ENCODE measurements at places on chromosomes 2 and 18.

GRCh38 chr2:2691419-2691818 is 360.3 kb upstream of the MYT1L start:
- no peak for DNase-seq

DNA sequence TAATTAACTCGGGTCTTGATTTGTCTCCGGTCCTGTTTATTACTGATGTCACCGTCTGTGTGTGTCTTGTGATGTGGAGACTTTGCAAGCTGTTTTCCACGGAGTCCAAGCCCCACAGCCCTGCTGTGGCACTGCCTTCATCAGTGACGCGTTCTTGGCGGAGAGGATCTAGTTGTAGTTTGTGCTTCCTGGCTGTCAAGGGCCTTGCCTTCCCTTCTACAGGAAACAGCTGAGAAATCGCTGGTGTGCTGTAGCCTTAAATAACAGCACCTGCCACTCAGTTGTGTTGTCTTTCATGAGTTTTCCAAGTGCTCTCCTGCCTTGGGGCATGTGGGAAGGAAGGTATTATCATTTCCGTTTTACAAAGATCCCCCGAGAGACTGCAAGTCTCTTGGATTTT is 26.3 kb downstream of the CTIF start:
- DNase-seq: peak; percentile 5

- DNase-seq: no peak
Measured at GRCh38 chr18:10476338-10476791, 21.9 kb downstream of the APCDD1 start.

- DNase-seq: no peak
Measured at GRCh38 chr2:215784371-215784783, 229.0 kb downstream of the MREG start.

- DNase-seq: no peak
Measured at GRCh38 chr2:29189052-29189451, 73.8 kb downstream of the CLIP4 start.

GRCh38 chr2:178550352-178550751 is 70.1 kb downstream of the PLEKHA3 start:
- no peak for DNase-seq
